ENCODE measurements at places on chromosomes 7 and 10.
A peak's percentile ranks its signal among the peaks of the same experiment; 100 is the strongest.

DNA sequence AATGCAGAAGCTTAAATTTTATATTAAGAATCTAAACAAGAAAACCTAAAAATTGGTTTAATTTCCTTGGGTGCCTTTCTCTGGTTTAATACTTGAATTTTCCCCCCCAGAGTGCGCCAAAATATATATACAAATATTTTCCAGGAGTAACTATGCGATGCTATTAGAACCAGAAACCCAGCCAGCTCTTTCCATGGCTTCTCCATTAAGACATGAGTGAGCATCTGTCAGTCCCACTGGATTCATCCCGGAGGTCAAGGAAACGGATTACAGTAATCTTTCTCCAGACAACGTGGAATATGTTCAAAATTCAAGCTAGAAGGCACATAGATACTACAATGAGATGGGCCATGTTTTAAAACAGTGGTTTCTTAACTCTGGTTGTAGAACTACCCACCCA, 148.8 kb downstream of the TAX1BP1 start:
- DNase-seq, result no peak

DNA sequence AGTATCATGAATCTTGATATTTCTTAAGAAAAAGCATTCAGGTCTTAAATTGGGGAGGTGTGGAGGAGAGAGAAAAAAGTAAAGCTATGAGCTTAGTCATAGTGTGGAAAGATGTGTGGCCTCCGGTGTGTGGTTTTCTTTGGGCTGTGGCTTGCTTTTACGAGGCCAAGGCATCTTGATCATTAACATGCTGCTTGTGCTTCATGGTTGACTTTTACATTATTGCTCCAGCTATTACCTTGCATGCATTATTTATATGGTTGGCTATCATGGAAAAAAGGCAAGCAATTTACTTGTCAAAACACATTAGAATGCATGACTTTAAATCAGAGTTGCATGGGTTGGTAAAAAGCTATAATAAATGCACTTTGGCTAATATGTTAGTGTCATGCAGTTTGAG, 300.7 kb upstream of the ADARB2 start:
- DNase-seq, result no peak

DNA sequence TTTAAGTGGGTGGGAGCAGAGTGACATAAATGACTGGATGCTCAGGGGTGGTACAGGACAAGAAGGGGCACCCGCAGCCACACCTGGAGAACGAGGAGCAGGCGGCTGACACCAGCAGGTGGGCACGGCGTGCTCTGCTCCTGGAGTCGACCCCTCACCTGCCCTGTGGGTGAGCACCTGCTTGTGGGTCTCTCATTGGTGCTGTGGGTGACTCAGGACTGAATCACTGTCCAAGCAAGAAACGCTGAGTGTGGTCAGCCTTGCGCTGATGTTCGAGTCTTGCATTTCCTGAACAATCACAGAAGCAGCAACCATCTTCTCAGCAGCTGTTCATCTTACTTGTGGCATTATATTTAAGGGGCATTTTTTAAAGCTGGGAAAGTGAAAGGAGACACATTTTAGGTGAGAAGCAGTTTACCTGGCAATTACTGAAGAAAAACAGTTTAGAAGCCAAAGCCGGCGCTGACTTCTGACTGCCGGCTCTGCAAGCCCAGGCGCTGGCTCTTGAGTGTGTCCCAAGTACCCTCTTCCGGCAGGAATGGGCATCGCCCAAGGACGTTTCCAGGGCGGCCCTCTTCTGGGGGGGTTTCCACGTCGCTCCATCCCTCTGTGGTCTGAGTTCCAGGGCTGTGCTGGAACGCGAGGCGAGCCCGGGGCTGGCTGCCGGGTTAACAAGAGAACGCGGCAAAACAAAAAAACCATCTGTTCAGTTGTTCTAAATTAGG, 145.2 kb upstream of the PFKP start:
- DNase-seq, result peak; percentile 52

- DNase-seq, result peak; percentile 23
These were observed 2.7 kb upstream of the CYP3A7 start for GRCh38 chr7:99737726-99738125.

DNA sequence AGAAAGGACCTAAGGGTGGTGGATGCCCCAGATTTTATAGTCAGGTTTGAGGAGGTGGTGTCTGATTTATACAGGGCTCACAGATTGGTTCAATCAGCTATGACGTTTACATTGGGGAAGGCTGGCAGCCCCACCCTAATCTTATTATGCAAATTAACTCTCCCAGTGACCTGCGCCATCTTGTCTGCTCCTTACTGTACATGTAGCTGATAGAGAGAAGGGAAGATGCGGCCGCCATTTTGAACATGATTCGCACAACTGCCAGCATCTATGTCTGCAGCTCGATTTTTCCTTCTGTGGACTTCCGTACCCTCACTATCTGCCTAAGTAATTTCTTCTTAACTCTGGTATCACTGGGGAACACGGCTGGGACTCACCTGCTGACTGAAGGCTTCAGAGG, 619.0 kb upstream of the DPP6 start:
- no peak for DNase-seq

DNA sequence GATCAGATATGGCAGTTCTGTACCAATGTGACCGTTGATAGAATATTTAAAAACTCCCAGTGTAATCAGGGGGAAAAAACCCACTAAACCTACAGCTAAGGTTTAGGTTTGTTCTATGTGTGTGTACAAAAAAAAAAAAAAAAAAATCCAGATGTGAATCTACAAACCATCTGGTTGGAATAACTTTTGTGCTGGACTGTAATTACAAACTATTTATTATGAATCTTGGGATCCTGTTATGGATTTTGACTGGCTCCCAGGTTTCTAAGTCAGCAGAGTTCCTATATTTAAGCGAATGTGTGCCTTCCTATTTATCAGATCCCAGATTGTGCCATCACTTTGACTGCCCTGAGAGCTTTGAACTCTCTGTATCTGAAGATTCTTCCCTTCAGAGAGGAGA, 29.1 kb downstream of the BMPER start:
- no peak for DNase-seq

- DNase-seq, result peak; percentile 65
These were observed 913.9 kb upstream of the AUTS2 start for GRCh38 chr7:68684246-68684839.

All from urothelium cell line (cell line).